ENCODE measurements at places on chromosomes 1 and 21.

DNA sequence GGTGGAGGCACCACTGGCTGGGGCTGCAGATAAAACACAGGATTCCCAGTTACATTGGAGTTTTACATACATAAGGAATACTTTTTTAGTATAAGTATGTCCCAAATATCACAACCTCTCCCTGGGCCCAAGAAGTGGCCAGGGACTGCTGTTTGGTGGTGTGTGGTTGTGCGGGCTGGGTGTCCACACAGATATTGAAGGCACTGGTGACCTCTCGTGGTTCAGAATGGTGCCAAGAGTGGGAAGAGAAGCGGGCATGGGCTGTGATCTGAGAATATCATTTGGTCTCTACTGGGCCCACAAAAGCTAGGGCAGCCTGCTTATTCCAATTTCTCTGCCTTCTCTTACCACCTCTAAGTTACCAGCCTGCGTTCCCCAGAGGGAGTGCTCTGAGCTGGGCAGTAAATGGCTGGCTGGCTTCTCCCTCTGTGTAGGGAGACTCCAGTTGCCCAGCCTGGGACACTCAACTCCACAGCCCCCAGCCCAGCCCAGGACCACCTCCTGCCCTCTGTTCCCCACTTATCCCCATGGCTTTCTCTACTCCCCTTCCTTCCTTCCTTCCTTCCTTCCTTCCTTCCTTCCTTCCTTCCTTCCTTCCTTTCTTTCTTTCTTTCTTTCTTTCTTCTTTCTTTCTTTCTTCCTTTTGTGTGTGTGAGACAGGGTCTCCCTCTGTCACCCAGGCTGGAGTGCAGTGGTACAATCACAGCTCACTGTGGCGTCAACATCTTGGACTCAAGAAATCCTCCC lies 42.8 kb upstream of the RD3 start:
- DNase-seq, result no peak

- no peak for DNase-seq
These were observed 23.5 kb downstream of the SMYD3 start for GRCh38 chr1:246483569-246483933.

GRCh38 chr1:196866974-196867373 lies 20.9 kb upstream of the CFHR4 start:
- no peak for DNase-seq

GRCh38 chr1:200506471-200506870 lies 96.6 kb upstream of the ZNF281 start:
- no peak for DNase-seq

DNA sequence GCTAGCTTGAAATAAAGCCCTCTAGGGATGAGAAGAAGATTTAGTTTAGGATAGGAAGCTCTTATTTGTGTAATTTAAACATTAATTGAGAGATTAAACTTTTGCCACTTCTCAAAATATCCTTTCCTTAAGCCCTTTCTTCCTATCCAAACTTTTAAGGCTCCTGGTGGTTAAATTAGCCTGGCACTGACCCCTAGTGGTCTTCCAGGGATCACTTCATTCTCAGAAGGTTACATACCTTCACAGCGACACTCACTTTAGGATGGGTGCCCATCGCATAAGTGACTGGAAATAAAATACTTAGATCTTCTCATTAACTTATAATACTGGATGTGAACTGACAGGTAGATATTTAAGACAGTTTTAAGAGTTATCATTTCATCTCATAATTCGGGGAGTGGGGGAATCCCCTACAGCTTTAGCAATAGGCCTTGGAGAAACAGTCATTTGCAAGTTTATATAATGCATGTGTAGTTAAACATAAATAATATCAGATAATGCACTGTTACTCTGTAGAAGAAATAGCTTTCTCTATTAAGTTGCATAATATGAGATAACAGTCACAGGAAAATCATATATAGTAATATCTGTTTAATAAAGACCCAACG lies 7.4 kb downstream of the LHX9 start:
- DNase-seq, result peak; percentile 61

GRCh38 chr1:114359791-114360190 lies 151.2 kb downstream of the TRIM33 start:
- no peak for DNase-seq

DNA sequence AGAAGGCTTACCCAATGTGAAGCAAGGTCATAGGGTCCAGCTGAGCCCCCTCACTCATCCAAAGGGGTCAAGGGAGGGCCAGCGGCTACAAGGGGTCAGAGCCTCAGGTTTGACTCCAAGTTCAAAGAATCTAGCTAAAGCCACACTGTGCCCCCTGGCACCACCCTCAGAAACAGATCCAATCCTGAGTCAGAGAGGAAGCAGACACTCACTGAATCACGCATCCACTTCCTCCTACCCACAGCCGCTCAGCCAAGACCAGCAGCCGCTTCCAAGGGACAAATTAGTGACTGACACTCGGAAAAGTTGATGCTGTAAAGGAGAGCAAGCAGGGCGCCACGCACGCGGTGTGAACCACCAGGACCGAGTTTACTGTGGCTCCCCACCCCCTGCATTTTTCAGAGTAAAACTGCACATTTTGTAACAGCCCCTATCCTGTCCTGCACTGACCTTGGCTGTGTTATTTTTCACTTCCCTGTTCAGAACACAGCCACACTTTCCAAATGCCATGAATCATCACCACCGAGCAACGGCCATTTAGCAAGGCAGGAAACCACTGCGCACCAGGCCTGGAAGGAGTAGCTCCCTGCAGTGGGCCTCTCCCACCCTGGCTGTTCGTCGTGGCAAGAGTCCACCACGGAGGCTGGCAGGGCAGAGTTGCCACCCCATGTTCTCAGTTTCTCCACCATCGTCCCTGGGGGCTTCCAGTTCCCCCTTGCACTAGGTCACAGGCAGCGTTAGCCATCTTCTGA lies 147.8 kb downstream of the TOMM20 start:
- peak; percentile 94 for DNase-seq

DNA sequence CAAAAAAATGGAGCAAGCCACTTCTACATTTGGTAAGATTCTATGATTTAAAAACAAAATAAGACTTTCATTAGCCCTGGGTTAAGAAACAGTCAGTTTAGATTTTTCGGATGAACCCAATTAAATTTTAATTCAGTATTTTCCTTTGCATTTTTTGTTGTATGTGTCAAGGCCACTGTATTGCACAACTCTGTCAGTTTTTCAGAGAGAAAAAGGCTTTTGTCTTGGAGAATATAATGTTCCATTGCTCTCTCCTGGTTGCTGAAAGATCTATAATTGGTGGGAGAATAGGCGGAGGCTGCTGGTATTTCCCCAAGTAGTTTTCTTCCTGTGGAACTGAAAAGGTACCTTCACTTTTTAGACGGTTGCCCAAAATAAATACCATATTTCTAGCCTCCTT lies 84.6 kb downstream of the NEGR1 start:
- no peak for DNase-seq

DNA sequence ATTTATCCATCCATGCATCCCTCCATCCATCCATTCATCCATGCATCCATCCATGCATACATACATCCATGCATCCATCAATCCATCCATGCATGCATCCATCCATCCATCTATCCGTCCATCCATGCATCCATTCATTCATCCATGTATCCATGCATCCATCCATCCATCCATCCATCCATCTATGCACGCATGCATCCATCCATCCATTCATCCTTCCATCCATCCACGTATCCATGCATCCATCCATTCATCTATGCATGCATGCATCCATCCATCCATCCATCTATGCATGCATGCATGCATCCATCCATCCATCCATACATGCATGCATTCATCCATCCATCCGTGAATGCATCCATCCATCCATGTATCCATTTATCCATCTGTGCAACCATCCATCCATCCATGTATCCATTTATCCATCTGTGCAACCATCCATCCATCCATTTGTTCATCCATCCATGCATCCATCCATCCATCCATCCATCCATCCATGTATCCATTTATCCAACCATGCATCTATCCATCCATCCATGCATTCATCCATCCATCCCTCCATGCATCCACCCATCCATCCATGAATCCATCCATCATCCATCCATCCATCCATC lies 30.3 kb upstream of the TINAGL1 start:
- DNase-seq, result no peak

DNA sequence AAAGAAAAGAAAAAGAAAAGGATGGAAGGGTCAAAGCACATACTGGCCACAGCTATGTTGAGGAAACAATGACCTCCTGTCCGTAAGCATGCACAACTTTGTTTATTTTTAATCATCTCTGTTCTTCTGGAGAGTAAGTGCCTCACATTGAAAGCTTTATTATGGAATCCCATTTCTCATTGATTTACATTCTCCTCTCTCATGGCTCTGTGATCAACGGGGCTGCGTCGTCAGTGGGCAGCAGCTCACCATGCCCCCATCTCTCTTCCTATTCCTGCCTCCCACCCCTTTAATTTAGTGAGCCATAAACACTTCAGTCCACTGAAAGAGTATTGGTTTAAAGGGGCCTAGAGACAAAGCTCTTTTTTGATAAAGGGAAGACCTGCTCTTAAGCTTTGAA lies 98.9 kb downstream of the KAZN start:
- no peak for DNase-seq

DNA sequence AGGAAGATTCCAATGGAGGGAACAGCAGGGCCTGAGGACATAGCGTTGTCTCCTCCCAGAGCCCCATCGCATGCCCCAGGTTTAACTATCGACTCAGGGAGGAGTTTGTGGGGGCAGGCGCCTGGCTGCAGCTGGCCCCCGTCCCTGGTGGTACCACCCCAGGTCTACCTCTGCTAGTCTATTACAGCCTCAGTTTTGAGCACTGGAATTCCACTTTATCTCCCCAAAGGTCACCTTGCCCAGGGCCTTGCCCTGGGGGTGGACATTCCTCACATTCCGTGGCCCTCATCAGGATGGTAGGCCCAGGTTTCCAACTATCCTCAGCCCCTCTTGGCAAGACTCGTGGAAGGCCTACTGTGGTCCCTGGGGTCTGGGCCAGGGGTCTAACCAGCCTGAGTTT lies 65.4 kb upstream of the SSBP3 start:
- DNase-seq, result no peak

DNA sequence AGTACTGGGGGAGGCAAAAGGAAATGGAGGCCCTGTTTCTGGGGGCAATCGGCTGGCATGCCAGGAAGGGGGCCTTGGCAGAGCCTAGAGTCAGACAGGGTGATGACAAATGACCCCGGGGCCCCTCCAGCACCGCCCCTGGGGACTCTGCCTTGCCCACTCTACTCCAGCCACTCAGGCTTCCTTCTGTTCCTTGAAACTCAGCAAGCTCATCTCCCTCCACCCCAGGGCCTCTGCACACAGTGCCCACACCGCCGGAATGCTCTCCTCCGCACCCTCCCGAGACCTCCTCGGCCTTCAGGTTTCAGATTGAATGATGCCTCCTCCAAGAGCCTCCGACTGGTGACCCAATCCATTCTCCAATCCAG lies 122.5 kb upstream of the ZBTB40 start:
- no peak for DNase-seq

DNA sequence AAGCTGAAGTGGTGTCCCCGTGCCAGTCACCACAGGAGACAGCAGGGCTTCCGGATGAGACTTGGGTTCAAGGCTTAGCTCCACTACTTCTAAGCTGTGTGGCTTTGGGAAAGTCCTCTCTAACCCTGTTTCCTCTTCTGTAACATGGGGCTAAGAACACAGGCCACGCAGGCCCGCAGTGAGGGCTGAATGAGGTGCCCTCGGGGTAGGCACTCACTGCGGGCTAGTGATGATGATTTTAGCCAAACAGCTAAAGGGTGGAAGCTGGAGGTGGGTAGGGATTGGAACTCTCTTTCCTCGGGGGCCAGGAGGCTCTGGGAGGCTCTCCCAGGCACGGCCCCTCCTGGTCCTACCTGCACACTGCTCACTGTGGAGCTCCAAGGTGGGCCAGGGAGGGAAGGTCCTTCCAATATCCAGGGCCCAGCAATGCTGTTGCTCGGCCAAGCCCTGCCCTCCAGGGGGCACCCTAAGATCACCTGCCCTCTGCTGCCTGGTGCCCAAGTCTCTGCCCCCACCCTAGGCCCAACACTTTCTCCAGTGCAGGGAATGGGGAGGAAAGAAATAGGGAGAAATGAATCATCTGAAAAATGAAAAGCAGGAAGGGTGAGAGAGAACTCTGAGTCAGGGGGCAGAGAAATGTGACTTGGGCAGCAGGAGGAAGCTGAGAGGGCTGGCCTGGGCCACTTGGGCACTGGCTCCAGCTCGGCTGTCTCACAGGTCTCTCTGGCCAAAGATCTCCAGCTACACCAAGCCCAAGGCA lies 19.2 kb upstream of the EVA1B start:
- DNase-seq, result peak; percentile 83

DNA sequence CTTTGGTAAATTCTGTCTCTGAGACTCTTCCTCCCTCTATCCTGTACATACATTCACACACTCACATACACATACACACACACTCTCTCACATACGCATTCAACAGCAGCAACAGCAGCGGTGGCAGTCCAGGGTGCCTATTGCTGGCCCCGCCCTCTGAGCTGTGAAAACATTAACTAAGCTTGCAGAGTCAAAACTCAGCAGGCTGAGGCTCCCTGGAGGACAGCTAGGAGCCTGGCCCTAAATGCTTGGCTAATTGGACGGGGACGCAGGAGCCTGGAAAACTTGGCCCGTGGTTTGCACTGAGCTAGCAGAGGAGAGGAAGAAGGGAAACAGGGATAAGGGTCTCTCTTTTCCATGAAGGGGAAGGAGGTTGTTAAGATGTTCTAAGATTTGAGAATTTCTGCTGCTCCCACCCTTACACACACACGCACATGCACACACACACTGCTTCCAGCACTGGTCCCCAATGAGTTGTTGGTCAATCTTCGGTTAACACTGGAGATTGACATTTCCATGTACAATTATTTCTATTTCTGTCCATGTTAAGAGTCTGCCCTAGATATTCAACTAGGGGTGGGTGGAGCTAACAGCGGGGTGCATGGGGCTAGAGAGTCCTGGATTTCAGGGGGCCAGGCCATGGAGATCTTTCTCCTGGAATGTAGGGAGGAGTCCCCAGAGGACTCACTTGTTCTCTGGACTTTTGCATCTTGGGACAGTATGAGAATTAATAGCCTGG lies 94.2 kb downstream of the PLXNA2 start:
- DNase-seq, result no peak

GRCh38 chr1:44676484-44677200 lies 2.1 kb downstream of the ARMH1 start:
- DNase-seq, result peak; percentile 51

DNA sequence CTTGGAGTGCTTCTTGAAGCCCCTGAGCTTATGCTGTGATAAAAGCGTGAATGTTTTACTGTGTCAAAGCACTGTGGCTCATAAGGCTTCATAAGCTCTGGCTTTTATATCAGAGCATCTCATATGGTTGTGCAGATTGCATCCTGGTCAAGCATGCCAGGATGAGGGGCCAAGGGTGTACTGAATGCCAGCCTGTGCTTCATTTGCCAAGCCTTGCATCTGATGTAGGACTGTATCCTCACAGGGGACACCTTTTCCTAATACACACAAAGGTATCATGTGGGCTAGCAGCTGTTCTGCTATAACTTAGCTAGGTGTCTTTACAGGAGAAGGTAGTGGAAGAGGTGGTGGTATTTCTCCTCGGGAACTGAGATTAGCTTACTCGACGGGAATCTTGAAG lies 134.7 kb downstream of the ST6GALNAC3 start:
- no peak for DNase-seq

GRCh38 chr1:32332290-32333079 lies 3.5 kb downstream of the MARCKSL1 start:
- DNase-seq, result no peak

- no peak for DNase-seq
These were observed 25.0 kb upstream of the CCDC27 start for GRCh38 chr1:3727042-3727824.
